Non-pigmented ciliary epithelial cell (primary cell): ENCODE measurements at places on chromosomes 2 and 18.
A peak's percentile ranks its signal among the peaks of the same experiment; 100 is the strongest.

DNA sequence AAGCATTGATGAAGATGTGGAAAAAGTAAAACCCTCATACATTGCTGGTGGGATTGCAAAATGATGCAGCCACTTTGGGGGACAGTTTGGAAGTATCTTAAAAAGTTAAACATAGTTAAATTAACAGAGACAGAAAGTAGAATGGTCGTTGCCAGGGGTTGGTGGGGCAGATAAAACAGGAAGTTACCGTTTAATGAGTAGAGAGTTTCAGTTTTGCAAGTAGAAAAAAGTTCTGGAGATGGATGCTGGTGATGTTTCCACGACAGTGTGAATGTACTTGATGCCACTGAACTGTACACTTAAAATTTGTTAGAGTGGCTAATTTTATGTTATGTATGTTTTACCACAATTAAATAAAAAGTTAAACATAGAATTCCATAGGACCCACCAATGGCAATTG is 44.5 kb upstream of the EGR4 start:
- DNase-seq, result no peak

DNA sequence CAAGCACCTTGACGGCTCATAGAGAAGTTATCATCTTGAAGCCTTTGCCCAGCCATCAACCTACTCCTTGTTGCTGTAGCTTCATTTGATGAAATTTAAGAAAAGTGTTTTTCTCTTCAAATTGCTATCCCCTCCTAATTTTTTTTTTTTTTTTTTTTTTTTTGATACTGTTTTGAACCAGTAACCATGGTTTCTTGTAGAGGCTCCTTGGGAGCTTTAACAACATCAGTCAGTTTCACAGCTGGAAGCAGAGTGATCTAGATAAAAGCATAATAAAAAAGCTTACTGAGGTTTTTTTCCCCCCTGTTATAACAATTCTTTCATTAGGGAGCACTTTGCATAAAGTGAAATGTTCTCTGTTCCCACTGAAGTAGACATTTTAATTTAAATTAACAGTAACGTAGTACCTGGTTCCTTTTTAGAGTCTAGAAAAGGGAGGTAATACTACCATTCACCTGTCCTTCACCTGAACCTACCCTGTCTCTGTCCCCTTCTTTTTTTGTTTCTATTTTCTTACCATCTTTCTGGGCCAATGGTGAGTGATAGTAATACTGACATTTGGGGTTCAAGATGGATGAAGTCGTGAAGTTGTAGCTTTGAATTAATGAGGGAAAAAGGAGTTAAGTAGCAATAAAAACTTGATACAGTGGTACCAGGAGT is 101.5 kb downstream of the NCOA1 start:
- no peak for DNase-seq

- no peak for DNase-seq
Measured at GRCh38 chr2:36541891-36542595, 55.9 kb downstream of the FEZ2 start.

DNA sequence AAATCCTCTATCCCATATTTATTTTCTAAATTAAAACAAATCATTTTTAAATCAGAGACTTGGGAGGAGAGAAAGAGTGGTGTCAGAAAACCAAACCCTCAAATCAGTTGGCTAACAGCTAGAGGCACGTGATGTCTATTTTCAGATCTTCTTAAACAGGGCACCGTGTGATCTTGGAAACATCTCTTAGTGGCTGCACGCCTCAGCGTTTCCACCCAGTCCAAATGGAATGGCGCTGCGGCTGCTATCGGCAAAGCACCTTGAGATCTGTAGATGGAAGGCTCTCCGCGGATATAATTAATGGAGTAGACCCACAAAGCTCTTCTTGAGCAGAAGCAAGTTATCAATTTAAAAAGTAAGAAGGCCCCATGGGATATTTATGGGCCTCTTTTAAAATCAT is 50.0 kb downstream of the NRP2 start:
- DNase-seq, result no peak

DNA sequence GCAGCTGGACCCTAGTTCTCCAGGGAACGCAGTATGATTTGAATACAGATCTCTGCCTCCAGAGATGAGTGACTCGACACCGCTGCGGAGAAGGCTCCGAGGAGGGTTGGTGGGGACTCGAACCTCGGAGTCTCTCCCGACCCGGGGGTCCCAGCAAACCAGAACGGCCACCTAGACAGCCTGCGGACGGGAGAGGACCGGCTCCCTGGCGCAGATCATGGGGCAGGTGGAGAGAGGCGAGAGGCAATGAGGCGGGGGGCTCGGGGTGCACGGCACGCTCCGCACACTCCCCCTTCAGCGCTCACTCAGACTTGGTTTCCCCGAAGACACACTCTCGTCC is 12.6 kb downstream of the DYSF start:
- DNase-seq, result no peak

- no peak for DNase-seq
Measured at GRCh38 chr2:109266998-109267854, 138.2 kb downstream of the SH3RF3 start.

DNA sequence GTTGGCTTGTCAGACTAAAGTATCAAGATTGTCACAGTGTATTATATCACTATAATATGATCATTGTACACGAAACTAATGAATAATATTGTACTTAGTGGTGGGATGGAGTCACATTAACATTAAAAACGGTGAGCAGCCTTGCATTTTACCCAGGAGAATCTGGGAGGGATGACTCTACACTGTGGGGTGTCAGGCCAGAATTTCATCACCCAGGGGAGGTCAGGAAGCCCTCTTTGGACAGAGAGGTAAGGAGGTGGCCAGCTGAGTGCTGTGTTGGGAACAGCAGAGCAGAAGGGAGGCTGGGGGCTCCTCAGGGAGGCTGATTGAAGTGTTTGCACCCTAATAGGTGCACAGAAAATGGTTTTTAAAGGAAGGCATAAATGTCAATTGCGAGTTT is 33.0 kb downstream of the CDCA7 start:
- DNase-seq, result no peak

DNA sequence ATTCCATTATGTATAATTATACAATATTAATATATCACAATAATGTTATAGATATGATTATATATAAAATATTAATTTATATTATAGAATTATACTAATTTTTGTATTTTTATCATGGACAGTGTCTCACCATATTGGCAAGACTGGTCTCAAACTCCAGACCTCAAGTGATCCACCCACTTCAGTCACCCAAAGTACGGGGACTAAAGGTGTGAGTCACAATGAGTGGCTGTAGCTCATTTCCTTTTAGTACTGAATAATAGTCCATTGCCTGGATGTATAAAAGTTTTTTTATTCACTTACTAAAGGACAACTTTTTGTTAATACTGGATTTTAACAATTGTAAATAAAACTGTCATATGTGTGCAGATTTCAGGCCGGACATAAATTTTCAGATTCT is 417.6 kb upstream of the LINC00305 start:
- DNase-seq, result no peak

DNA sequence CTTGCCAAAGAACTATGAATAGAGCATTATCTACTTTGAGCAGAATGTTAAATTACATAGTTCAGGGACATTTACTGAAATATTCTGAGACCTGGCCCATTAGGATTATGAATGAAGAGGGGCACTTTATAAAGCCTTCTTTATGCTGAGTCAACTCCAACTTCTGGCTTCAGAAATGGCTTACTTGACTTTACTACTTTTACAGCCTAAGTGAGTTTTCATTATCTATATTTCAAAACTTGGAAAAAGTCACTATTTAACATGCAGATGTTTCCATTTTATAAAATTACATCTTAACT is 37.7 kb downstream of the SESTD1 start:
- DNase-seq, result no peak

- peak; percentile 93 for DNase-seq
Measured at GRCh38 chr2:160205505-160205904, 5.4 kb upstream of the ITGB6 start.
